Right renal cortex interstitium (tissue), 3 donors: ENCODE measurements at places on chromosomes 12 and 14.

DNA sequence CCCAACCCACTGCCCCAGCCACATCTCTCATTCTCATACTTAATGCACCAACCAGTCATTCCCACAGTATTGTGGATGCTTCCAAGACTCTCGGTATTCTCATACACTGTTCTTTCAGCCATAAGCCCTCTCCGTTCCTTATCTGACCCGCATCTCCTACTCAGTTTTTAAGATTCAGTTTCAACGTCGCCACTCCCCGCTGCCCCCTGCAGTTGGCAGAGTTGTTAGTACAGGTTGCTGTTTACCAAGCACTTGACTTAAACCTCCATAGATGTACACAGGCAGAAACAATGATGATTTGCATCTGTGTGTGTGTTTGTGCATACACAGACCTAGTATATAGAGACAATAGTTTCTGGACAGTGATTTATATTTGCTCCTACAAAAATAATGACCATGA lies 40.2 kb downstream of the PAH start:
- no peak for DNase-seq

GRCh38 chr12:71223139-71223538 lies 65.3 kb upstream of the TSPAN8 start:
- no peak for DNase-seq

- no peak for DNase-seq
Observed at GRCh38 chr14:98711453-98711852, 560.5 kb downstream of the BCL11B start.

DNA sequence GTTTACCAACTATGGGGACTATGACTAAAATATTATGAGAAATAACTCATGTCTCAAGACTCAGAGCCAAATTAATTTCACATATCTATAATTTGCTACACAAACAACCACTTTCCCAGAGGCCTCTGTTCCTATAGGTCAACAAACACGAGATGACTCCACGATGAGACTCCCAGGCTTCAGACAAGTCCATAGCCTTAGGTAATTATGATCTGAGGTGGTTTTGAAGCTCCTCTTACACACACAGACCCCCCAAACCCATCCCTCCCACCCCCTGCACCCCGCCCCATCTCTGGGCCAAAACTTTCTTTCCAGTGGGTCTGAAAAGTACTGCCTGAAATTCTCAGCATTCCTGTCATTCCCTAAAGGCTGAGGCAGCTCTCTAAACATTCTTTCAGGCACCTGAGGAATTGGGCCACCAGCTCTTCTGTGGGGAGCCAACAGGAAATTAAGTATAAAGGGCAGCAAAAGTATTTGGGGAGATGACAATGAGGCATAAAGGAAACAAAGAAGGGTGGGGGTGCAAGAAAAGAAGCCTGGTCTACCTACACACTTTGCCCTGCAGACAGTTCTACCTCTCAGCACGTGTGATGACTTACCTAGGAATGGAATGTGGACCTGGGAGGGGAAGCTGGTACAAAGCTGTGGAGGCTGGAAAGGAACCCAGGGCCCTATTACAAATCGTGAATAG lies 143.6 kb downstream of the PAWR start:
- no peak for DNase-seq

- no peak for DNase-seq
Observed at GRCh38 chr14:104528496-104528895, 51.1 kb upstream of the C14orf180 start.

- DNase-seq: no peak
Observed at GRCh38 chr12:68453876-68454275, 121.7 kb upstream of the MDM1 start.

- no peak for DNase-seq
Observed at GRCh38 chr14:69413483-69413882, 15.0 kb downstream of the SLC39A9 start.

DNA sequence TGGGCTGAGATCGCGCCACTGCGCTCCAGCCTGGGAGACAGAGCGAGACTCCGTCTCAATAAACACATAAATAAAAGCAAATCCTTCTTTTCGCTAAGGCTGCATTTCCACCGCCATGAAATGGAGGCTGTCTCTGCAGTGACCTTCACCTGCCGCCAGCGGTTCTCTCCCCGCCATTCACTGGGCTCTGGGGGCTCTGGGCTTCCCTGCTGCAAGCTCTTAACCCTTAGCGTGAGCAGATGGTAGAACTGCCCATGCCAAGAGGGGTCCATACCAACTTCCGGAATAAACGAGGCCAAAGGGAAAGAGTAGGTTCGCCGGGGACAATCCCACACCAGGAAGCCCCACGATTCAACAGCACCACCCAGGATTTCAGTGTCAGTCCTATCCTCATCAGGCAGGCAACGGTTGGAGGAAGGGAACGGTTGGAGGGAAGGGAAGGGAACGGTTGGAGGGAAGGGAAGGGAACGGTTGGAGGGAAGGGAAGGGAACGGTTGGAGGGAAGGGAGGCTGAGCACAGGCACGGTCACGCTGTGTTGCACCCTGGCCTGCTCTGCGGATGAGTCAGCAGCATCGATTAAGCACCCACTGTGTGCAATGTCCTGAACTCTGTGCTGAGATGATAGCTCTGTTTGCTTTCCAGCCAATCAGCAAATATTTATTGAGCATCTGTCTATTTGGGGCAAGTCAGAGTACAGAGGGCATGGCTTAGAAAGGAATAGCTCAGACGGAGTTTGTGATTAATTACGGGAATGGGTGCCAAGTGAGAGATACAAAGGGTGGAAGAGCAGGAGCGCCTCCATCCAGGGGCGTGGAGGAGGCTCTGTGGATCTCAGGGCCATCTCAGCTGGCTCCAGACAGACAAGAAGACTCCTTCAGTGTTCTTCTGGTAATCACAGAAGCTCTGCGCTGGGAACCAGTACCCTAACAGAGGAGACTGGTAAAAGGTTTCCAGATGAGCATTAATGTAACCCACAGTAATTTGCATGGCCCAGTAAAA lies 77.9 kb downstream of the NINJ2 start:
- DNase-seq: no peak
